ENCODE measurements at places on chromosomes 3 and 15.

DNA sequence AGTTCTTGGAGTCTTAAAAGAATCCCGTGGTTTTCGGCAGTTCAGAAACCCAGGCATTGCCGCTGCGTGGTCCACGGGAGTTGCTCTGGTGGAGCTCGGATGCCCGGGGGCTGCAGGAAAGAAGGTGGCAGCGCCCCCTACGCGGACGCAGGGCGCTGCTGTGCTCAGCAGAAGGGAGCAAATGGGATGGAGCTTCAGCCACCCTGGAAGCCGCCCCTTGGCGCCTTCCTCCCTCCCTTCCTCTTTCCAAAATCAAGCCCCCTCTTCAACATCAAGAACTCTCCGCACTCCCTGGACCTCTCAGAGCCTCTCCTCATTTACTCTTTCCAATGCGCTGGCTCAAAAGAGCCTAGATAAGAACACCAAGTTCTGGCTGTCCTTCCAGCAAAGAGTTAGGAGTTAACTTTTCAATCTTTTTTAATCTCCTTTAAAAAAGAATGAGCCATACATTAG is 880 bp upstream of the CHRNA7 start:
- DNase-seq: no peak

- DNase-seq: no peak
Observed at GRCh38 chr3:174440253-174440701, 418.9 kb upstream of the NAALADL2 start.

DNA sequence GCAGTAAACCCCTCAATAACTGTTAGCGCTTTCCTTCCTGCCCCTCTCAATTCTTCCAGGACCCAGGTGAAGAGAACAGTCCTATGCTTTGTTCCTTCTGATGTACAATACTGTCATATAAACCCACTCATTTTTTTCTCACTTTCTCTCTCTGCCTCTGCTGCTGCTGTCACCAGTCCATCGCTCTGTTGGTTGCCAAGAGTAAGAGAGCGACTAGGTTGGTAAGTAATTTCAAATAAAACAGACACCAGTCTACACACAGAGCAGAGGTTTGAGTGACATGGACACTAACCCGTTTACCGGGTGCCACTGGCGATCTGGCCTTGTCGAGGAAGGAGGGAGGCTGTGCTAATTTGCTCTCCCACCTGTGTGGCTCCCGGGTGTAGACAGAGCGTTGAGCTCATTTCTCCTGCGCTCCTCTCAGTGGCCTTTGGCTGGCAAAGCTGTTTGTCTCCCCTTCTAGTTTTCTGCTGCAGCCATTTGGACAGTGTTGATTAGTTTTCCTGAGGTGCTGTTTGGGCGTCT is 215.4 kb downstream of the THSD4 start:
- no peak for DNase-seq

- DNase-seq: no peak
Observed at GRCh38 chr3:162175878-162176277, 679.3 kb downstream of the OTOL1 start.

All from T follicular helper cell (primary cell).